ENCODE measurements at places on chromosomes 16 and 17.

DNA sequence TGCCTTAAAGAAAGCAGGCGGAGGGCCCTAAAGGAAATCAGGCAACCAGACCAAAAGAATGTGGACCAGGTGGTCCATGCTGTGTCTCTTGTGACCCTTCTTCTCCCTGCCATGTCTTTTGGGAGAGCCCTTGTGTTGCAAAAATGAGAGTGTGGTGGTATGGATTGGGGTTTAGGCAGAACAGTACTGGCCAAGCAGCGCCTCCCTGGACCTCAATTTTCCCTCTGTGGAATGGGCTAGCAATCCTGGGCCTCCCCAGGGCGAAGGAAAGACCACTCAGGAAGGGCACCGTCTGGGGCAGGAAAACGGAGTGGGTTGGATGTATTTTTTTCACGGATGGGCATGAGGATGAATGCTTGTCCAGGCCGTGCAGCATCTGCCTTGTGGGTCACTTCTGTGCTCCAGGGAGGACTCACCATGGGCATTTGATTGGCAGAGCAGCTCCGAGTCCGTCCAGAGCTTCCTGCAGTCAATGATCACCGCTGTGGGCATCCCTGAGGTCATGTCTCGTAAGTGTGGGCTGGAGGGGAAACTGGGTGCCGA is 7.6 kb upstream of the NLRC5 start:
- DNase-seq, result no peak

GRCh38 chr16:814974-815373 is 14.4 kb upstream of the GNG13 start:
- DNase-seq, result no peak

GRCh38 chr16:88068476-88069396 is 117.5 kb downstream of the BANP start:
- no peak for DNase-seq

- DNase-seq, result peak; percentile 73
Observed at GRCh38 chr17:46770818-46771560, 47.5 kb downstream of the WNT3 start.

DNA sequence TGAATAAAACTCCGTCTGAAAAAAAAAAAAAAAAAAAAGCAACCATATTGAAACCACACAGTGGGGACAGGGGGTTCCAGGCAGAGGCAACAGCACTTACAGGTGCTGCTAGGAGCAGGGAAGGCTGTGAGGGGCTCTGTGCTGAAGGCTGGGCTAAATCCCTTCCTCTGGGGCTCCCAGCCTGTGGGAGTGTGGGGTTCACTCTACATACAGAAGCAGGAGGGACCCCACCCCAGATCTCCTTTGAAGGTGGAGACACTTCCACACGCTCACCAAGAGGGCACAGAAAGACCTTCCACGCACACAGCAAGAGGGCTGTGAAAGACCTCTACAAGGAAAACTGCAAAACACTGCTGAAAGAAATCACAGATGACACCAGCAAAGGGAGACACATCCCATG is 53.9 kb downstream of the USP22 start:
- no peak for DNase-seq

DNA sequence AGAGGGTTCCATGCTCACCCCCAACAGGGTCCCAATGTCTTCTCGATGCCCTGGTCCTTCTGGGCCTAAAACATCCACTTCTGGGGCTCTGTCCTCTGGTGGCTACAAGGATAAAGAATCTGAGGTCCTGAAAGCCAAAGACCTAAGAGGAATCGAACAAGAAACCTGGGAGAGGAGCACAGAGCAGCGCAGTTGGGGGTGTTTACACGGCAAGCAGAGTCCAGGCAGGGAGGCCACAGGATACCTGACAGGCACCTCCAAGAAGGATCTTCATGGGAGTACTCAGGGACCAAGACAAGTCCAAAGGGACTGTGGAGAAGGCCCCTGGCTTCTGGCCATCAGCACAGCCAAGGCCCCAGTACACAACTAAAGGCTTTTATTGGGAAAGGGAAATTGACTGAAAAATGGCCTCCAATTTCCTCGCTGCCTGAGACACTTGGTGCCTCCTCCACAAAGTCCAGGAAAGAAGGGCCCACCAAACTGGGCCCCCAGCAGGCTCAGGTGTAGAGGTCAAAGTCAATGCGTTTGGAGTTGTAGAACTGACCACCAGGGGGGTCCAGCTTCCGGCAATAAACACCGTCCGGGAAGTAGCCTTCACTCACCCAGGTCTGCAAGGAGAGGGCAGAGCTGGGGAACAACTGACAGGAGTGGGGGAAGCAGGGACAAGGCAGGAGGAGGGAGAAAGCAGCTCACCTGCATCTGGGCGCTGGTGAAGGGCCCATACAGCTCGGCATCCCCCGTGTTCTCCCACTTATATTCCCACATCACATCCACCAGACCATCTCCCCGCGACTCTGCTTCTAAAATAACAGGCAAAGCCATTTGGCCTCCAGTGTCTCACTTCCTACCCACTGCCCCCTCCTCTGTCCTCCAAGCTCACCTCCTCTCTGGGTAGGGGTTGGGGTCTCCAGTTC is 2.4 kb downstream of the CD2BP2 start:
- no peak for DNase-seq

DNA sequence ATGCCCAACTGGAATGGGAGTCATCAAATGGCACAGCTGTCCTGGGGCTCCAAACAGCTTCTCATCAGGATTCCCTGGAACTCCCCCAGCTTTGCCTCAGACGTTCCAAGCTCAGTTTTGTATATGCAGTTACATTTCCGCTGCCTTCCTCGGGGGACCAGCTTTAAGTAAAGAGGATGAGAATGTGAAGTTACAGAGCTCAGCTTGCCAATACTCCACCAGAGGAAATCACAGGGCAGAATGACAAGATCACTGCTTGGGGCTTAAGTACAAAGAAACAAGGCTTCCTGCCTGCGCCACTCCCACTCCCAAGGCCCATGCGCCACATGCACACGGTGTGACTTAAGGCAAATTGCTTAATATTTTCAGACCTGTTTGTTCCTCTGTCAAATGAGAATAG is 272.4 kb upstream of the CDH11 start:
- DNase-seq, result no peak
